ENCODE measurements at places on chromosomes 2 and 18. TPM values are rescaled to one million over a fixed set of nuclear protein-coding genes. Genes with fewer than 3 reads are reported as not detected.

- H3K4me3 ChIP-seq, result no peak overlapping the region
- H3K36me3 ChIP-seq, result no peaks in the 10 kb centered on the region
- DNase-seq, result no peak
- H3K4me1 ChIP-seq, result no peaks in the 10 kb centered on the region
- H3K27me3 ChIP-seq, result no peaks in the 10 kb centered on the region
- H3K27ac ChIP-seq, result no peak overlapping the region
These were observed 39.1 kb upstream of the TWIST2 start for GRCh38 chr2:238808761-238809160.

Gene CIAO1
- 69.9 TPM for total RNA-seq

GRCh38 chr18:8232791-8233190, 376.4 kb upstream of the RAB12 start:
- H3K4me3 ChIP-seq, result no peak overlapping the region
- H3K27me3 ChIP-seq, result no peaks in the 10 kb centered on the region
- no peaks in the 10 kb centered on the region for H3K4me1 ChIP-seq
- no peak overlapping the region for H3K27ac ChIP-seq
- DNase-seq, result no peak

DNA sequence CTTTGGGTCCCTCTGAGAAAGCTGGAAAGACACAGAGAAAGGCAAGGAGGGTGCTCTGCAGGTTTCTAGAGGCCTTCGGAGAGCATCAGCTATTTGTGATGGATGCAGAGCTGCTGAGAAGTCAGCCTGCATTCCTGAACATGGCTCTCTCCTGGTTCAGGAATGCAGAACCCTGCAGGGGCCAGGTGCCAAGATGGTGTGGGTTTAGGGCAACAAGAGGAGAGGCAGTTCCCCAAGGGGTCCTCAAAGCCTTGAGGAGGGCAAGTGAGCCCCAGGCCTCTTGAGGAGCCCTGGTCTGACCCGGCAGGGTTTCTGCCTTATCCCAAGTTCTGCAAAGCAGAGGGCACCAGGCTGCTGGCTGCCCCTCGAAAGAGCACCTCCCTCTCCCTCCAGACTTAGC, 93.3 kb downstream of the HS1BP3 start:
- no peaks in the 10 kb centered on the region for H3K36me3 ChIP-seq
- H3K27ac ChIP-seq, result no peak overlapping the region
- no peak for DNase-seq
- no peaks in the 10 kb centered on the region for H3K27me3 ChIP-seq

DNA sequence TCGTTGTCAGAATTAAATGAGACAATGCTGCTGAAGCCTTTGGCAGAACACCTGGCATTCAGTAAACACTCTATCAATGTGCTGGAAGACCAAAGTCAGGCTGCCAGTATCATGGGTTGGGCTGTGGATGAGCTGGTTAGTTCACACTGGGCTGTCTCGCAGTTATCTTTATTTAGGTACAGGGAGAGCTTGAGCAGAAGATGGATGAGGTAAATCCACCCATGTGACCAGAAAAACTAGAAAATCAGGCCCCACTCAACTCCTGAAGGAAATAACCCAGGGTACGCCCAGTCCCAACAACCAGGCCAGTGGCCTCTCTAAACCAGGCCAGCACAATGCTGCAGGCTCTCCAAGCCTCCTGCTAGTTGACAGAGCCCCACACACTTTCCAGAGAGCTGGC, 330.3 kb downstream of the TNS1 start:
- no peak for DNase-seq
- no peak overlapping the region for H3K4me3 ChIP-seq
- H3K36me3 ChIP-seq, result no peaks in the 10 kb centered on the region
- no peak overlapping the region for H3K27ac ChIP-seq
- no peaks in the 10 kb centered on the region for H3K4me1 ChIP-seq

Gene MREG
- 28.4 TPM for total RNA-seq

Measured in H1 (cell line).